ENCODE measurements at places on chromosomes 5 and 9.

GRCh38 chr9:101512116-101512515, 21.5 kb upstream of the RNF20 start:
- peak; percentile 19 for DNase-seq

- no peak for DNase-seq
These were observed 27.6 kb upstream of the TEX48 start for GRCh38 chr9:114709636-114710035.

DNA sequence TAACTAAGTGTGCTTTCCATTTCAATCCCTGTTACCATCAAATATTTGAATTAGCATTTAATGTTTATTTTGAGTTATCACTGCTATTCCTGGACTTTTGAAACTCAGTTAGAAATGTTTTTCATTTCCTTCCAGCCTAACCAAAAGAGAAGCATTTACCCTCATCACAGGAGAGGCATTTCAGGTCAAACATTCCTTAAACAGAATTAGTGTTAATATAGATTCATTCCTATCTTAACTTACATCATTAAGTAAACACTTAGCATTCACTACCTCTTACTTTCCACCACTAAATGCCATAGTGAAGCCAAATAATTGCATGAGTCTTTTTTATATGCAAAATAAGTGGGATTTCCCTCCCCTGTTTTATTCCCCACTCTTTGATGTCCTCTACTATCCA, 136.6 kb upstream of the OR13F1 start:
- no peak for DNase-seq

DNA sequence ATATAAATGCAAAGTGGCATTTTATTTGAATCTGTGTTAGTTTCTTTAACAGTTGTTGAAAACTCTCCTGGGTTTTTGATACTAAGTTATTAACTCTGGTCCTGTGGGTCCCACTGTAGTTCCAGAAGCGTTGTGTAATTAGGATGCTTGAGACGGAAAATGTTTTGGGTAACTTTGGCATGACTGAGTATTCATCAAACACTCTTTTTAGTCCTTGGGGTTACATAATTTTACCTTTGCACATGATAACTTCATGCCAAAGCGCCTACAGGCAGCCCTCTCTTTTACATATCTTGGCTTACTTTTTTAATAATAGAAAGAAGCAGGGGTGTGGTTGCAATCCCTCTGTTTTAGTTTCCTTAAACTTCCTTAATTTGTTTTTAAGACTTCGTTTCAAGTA, 12.2 kb downstream of the CSNK1G3 start:
- no peak for DNase-seq

GRCh38 chr5:121573721-121574382, 277.8 kb upstream of the FTMT start:
- DNase-seq, result no peak

DNA sequence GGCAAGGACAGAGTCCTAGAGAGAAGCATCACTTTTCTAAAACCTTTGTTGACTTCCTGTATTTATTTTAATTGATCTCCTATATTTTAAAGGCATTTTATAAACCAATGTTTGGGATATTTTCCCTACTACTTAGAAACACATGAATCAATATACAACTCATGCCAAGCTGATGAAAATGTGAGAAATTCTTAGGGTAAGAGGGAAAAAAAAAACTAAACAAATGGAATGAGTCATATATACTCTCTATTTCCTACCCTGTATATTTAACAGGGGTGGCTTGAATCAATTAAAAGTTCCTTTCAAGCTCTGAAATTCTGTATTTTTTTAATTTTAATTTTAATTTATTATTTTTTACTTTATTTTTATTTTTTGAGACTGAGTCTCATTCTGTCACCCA, 19.6 kb downstream of the BAAT start:
- DNase-seq, result no peak

- DNase-seq, result no peak
These were observed 12.6 kb downstream of the ERGIC1 start for GRCh38 chr5:172846677-172847076.

DNA sequence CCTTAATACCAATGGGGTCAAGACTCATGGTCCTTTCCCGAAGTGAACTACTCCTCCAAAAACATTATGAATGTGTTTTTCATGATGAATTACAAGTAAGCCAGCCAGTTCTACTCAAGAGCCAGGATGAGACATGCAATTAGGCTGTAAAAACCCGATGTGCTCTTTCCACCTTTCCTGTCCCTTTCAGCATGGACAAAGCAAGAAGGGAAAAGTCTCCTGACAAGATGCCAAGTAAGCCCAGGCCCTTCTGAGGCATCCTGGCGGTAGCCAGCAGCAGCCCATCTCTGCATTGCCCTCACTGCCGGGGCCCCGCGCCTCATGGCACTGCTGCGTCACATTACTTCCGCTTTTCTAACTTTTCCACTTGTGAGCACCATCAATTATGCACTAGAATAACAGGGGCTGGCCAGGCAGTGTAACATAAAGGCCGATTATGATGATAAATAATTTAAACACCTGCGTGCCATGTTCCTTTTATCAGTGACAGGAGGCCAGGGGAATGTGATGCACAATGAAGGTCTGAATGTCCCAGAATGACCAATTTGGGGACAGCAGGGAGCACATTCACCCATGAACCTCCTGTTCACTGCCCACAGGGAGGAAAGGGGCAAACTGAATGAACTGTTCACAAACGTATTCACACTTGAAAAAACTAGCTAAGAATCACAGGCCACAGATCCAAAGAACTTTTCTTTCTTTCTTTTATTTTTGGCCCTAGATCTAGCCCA, 37.4 kb downstream of the EFNA5 start:
- no peak for DNase-seq

GRCh38 chr9:99103054-99103895, 1.6 kb upstream of the TGFBR1 start:
- DNase-seq, result no peak

DNA sequence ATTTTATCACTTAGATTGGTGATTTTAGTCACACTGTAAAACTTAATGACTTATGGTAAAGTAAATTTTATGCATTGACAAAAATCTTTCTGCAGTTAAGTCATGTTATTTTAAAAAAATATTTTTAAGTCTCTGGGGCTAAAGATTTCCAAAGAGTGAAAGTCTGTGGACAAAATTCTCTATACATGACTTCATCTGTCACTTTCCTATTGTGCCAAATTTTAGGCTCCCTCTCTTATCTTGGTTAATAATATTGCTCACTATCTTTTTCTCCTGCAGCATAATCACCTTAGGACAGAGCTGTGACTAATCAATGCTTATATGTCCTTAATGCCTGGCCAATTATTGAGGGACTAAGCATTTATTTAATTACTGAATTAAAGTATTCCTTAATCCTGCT, 15.2 kb downstream of the LURAP1L start:
- no peak for DNase-seq

- no peak for DNase-seq
These were observed 120.3 kb downstream of the NREP start for GRCh38 chr5:111636736-111637135.

- DNase-seq, result no peak
These were observed 12.5 kb upstream of the LPAR1 start for GRCh38 chr9:111050819-111051218.

DNA sequence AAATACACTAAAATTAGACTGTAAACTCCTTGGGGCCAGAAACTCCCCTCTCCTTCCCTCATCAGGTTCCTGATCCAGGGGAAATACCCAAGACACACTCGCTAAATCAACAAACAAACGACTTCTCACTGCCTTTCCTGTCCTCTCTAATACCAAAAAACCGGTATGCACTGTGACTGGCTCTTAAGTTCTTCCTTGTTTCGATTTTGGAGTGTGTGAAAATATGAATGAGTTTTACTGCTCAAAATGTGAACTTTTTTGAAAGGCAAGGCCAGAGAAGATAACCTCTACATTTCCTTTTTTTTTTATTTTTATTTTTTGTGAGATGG, 81.1 kb upstream of the EPB41L4B start:
- DNase-seq, result no peak

- no peak for DNase-seq
These were observed 45.7 kb downstream of the CYSTM1 start for GRCh38 chr5:140220698-140221064.

GRCh38 chr9:35517131-35517530, 27.2 kb downstream of the RUSC2 start:
- DNase-seq, result no peak
